ENCODE measurements at places on chromosomes 7 and 10. TPM values are rescaled to one million over a fixed set of nuclear protein-coding genes. Genes with fewer than 3 reads are reported as not detected.

GRCh38 chr7:110693344-110693743, 397.6 kb upstream of the LRRN3 start:
- no peaks in the 10 kb centered on the region for H3K27me3 ChIP-seq
- no peaks in the 10 kb centered on the region for H3K36me3 ChIP-seq
- H3K4me1 ChIP-seq, result peaks cover 18% of the 10 kb centered on the region
- no peak overlapping the region for H3K27ac ChIP-seq
- H3K4me3 ChIP-seq, result no peak overlapping the region
- no peak for DNase-seq

DNA sequence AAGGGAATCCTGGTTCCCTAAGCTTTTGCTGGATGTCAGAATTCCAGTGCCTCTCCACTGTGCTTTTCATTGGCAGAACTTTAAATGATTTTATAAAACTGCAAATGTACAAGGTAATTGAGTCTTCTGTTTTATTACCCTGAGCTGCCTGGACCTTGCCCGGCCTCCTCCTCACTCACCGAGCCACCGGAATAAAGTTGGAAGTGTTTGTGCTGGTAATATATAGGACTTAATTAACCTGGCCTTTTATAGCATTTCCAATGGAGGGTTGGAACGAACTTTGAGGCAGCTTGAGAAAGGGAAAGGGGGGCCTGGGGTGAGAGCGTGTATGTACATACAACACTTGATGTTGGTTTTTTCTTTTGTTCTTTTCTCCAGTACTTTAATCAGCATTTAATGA, 43.4 kb downstream of the ZNF503 start:
- no peak overlapping the region for H3K4me3 ChIP-seq
- DNase-seq, result no peak
- no peaks in the 10 kb centered on the region for H3K4me1 ChIP-seq
- no peaks in the 10 kb centered on the region for H3K27me3 ChIP-seq
- no peaks in the 10 kb centered on the region for H3K36me3 ChIP-seq

GRCh38 chr10:5944389-5945189, 32.8 kb downstream of the IL15RA start:
- H3K27me3 ChIP-seq, result no peaks in the 10 kb centered on the region
- DNase-seq, result no peak
- H3K27ac ChIP-seq, result peak overlapping the region; percentile 59
- H3K4me3 ChIP-seq, result no peak overlapping the region

The OR2A7 gene
- polyA plus RNA-seq, result 3.2 TPM

The NUTM2E gene
- not detected for polyA plus RNA-seq
